ENCODE measurements at places on chromosomes 13 and 19.

DNA sequence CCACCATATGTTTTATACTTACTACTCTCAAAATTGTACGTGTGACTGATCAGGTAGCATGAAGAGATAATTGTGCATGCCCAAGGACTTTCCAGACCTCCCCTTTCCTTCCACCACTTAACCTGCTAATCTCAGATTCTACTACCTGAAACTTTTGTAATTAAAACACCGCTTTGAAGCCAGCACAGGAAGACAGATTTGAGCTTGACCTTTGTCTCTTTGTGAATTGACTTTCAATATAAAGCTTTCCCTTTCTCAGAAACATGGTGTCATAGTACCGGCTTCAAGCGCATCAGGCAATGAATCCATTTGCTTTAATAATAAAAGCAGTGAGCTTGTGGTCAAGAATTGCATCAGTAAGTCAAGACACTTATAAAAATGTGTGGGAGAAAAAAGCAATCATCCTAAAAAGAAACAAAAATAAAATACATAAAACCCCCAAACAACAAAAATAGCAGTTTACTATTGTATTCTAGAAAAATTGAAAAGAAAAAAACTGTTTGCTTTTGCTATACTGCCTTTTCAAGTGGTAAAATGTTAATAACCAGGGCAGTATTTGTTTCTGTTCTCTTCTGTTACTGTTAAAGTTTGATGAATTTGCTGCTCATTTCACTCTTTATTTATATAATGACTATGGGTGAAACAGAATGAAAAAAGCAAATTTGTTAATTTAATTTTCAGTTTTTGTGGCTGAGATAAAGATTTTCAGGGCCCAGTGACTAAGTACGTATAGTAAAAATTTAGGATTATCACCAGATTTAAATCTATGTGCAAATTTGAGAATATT is 2075.3 kb downstream of the PCDH9 start:
- DNase-seq = no peak

DNA sequence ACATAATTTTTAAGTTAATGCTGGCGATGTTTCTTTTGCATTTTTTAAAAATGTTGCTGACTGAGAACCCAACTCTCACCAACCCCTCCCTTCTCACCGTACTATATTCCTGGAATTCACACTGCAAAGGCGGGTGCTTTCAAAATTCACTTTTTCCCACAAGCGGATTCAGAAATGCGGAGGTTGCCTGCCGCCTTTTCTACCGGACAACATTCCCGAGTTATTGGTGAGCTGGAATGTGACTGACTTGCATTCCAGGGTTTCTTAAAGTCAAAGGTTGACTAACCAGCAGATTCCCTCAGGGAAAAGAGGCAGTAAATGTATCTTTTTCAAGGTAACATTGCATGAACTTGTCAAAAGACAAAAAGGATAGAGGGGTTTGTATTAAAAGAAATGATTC is 113.3 kb downstream of the RAB20 start:
- DNase-seq = no peak

GRCh38 chr19:2770055-2771013 is 12.7 kb downstream of the SGTA start:
- DNase-seq = no peak

- peak; percentile 40 for DNase-seq
Measured at GRCh38 chr19:19628501-19629134, 598 bp upstream of the LPAR2 start.

DNA sequence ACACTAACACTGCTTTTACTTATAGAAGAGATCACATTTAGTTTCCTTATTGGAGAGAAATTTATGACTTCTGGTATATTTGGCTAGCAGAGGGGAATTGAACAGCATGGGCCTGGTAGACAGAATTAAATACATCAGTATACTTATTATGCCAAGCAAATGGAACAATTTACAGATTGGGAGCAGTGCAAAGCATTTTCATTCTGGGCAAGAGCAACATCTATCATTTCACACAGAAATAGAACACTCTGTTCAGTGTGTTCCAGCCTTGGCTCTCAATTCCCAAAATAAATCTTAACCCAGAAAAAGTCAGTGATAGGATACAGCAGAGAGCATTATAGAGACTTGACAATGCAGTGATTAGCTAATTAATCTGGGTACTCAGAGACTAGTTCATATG is 604.0 kb upstream of the SLITRK6 start:
- DNase-seq = no peak

GRCh38 chr13:26756961-26757360 is 3.6 kb downstream of the GPR12 start:
- DNase-seq = no peak

DNA sequence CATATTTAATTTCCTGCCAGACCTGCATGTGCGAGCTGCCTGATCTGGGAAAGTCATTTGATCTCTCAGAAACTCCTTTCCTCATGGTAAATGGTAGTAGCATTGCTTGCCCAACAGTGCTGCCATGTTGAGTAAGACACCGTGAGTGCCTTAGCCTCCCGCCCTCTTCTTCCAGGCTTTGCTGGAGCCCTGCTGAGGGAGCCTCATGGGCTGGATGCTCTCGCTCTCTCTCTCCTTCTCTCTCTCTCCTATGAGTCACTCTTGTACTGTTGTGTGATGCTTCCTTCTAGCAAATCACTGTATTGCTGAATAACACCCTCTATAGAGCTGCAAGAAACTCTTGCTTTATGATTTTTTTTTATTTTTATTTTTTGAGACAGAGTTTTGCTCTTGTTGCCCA is 365.5 kb downstream of the UQCRFS1 start:
- DNase-seq = no peak

DNA sequence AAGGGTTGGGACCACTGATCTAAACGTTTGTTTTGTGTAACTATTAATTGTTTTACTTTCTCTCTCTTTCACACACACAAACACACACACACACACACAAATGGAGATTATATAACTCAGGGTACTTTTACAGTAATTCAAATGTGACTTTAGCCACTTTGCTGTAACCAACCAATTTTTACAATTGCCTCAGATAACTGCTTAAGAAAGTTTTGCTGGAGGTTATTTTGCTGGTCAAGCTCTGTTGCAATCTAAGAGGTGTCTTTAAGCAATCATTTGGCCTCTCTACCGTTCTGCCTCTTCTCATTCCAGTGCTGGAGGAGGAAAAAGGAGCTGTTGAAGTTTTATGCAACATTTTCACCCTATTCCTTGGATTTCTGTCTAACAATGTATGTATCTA is 63.0 kb downstream of the TBC1D4 start:
- no peak for DNase-seq

DNA sequence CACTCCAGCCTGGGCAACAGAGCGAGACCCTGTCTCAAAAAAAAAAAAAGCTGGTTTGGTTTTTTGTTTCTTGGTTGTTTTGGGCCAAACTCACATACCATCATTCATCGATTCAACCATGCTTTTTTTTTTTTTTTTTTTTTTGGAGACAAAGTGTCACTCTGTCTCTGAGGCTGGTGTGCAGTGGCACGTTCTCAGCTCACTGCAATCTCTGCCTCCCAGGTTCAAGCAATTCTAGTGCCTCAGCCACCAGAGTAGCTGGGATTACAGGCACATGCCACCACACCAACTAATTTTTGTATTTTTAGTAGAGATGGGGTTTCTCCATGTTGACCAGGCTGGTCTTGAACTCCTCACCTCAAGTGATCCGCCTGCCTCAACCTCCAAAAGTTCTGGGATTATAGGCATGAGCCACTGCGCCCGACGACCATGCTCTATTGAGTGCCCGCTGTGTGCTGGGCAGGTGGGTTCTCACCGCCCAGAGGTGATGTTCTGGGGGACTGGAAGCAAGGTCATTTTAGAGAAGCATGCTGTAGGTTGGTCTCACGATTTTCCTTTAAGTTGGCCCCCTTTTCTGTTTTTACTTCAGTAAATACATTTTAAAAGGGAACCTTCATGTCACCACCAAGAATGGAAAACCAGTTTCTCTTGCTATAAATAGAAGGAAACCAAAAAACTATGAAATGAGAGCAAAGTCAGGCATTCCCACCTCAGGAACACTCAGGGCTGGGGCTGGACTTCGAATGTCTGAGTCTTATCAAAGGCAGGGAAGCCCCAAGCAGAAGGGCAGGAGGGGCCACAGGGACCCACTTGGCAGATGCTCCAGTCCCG is 8.3 kb upstream of the JUND start:
- no peak for DNase-seq

DNA sequence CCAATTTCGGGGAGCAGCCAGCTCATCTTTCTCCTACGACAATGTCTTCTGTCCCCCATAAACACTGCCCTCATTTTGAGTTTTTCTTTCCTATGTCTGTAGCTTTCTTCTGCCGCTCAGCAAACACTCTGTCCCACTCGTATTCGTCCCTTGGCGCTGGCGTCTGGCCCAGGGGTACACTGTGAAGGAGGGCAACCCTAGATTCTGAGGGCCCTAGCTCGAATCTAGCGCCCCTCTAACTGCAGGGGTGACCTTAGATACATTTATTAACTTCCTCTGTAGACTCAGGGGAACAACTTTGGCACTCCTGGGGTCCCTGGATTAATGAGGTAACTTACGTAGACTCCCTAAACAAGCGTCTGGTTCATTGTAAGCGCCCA is 677 bp upstream of the LRCH1 start:
- DNase-seq = no peak

DNA sequence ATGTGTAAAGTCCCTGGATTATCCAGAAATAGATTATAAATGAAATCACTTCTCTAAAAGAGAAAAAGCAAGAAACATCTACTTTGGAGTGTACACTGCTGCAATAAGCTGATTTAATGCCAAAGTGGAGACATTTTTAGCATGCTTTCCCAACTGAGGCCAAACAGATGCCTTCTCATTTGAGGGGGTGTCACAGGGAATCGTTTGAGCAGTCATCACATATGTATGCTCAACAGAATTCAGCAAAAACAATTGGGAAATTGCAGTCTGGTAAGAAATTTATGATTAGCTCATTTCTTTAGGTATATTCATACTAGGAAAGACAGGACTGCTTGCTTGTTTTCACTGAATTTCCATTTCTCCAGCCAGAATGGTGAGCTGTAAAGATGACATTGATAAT is 27.3 kb upstream of the TPP2 start:
- no peak for DNase-seq

- no peak for DNase-seq
Measured at GRCh38 chr13:84653915-84654534, 771.8 kb upstream of the SLITRK1 start.

GRCh38 chr13:76286178-76286577 is 600.0 kb downstream of the KCTD12 start:
- no peak for DNase-seq

DNA sequence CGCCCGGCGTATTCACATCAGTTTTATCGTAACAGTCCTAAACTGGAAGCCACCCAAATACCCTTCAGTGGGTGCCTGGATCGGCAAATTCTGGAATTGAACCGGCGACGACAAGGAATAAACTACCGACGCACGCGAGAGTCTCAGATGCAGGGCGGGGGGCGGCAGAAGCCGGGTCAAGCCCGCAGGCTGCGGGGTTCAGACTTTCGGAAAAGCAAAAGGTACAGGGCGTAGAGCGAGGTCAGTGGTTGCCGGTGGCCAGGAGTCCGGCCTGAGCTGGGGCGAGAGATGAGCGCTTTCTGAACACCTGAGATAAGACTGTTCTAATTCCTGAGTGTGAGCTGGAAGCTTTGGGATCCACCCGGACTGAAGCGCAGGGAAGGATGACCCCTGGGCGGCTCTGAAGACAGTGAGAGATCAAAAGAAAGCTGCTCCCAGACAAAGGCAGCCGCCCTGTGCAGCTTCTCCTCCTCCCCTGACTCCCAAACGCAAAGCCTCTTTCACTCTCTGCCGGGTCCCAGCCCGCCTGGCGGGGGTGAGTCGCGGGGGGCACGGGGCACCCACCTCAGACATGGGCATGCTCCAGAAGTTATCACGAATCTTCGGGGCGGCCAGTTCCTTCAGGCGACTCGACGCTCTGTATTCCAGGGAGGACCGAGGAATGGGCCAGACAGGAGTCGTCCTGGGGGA is 26.2 kb upstream of the MIER2 start:
- DNase-seq = no peak

DNA sequence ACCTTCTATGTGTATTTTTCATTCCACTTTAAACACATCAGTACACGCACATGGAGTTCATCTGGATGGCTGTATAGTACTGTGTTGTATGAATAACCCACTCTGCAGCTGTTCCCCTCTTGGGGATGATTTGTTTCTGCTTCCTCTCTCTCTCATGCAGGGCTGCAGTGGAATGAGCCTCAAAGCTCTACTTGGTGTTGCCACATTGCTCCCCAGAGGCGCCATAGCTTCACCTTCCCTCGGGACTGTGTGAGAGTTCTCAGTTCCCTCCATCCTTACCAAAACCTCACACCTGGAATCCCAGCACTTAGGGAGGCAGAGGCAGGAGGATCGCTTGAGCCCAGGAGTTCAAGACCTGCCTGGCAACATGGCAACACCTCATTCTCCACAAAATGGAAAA is 28.4 kb upstream of the GPR183 start:
- DNase-seq = no peak

GRCh38 chr13:45292176-45292575 is 48.8 kb downstream of the TPT1 start:
- DNase-seq = no peak
